Amygdala (tissue), 56 donors: ENCODE measurements at places on chromosomes 7 and 10.

- DNase-seq, result no peak
Observed at GRCh38 chr10:23826421-23826820, 382.5 kb upstream of the KIAA1217 start.

GRCh38 chr7:44262031-44262430, 61.3 kb downstream of the YKT6 start:
- no peak for DNase-seq

DNA sequence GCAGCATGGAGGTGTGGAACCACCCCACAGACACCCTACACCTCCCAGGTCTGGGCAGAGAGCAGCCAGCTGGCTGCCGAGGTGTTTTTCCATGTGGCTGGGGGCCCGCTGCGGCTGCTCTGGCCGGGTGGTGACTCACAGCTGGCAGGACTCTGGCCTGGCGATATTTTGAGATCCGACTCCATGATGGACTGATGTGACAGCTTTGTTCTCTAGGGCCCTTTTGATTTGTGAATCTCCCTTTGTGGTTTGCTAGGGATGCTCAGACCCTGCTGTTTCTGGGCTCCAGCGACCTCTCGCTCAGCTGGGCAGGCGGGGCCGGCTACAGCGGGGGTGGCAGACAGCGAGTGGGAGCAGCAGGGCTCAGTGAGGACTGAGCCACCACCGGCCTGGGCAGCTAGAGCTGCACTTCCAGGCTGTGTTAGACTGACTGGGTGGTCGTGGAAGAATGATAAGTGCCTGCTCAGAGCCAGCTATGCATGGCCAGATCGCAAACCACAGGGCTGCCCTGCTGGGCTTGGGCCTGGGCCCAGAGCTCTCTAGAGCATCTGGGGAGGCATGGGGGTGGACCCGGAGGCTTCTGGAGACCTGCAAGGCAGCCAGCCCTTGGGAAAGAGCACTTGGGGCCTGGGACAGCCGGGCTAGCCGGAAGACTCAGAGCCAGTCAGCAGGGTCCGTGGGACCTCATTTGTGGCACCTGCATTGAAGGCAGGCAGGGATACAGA, 46.2 kb upstream of the GDF10 start:
- no peak for DNase-seq

GRCh38 chr10:132397671-132398565, 918 bp downstream of the PWWP2B start:
- DNase-seq, result no peak

DNA sequence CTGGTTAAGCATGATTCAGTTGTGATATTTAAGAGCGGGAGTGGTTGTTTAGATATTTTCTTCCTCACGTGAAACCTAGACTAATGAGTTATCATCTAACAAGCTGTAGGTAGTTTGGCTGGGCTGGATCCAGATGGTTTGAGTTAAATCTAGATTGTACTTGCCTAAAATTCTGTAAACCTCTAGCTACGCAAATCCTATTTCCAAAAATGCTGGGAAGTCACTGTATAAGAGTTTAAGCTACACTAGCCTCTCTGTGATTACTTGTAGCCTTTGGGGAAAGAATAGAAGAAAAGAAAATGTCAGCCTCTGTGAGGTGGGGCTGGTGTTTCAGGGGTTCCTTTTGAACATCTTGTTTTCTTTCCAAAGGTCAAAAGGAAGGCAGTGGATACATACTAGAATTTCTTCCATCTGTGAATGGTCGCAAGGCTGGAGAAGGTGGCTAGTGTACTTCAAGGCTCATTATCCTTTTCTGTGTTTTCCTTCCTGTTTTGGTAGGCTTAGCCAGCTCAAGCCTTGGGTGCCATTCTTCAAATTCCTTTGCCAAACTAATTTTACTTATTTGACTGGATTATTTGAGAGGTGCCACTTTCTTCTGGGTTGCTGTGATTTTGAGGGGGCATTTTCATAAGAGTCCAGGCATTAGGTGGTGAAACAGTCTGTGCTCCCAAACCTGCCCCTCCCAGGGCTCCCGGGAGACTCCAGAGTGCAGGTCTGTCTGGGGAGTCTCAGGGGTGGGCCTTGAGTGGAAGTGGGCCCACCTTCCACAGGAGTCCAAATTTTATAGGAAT, 5.2 kb upstream of the EN2 start:
- DNase-seq, result no peak

DNA sequence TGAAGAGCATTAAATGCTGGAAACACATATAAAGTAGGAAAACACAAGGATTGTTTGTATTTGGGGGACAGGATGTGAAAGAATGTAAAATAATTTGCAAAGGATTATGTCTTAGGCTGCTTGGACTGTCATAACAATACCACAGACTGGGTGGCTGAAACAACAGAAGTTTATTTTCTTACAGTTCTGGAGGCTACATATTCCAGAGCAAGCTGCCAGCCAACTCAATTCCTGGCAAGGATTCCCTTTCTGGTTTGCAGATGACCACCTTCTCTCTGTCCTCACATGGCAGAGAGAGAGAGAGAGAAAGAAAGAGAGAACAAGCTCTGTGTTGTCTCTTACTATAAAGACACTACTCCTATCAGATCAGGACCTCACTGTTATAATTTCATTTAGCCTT, 8.8 kb upstream of the LAMB4 start:
- no peak for DNase-seq

DNA sequence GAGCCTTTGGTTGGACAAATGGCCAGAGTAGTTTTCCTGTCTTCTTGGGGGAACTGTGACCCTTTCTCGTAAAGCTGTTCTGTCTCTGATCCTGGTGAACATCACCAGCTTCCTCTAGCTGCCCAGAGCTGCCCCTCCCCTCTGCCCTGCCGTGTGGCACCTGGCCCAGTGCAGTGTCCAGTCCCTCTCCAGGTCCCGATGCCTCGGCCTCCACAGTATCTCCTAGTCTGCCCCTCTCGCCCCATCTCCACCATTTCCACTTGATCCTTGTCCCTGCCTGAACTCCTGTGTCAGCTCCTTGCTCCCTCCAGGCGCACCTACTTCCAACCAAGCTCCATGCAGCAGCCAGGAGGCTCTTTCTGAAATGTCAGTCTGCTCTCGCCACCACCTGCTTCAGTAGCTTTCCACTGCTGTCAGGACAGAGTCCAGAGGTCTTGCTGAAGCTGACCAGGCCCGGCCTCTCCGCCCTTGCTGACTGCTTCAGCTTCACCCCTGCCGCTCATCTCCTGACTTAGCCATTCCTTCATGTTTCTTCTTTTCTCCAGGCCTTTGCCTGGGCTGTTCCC, 133.6 kb downstream of the GRK5 start:
- no peak for DNase-seq

- DNase-seq, result no peak
Observed at GRCh38 chr10:17290226-17290625, 62.2 kb downstream of the VIM start.

GRCh38 chr10:125455855-125456254, 227.1 kb downstream of the TEX36 start:
- DNase-seq, result no peak

GRCh38 chr7:15685358-15686294, 857 bp downstream of the MEOX2 start:
- DNase-seq, result no peak

DNA sequence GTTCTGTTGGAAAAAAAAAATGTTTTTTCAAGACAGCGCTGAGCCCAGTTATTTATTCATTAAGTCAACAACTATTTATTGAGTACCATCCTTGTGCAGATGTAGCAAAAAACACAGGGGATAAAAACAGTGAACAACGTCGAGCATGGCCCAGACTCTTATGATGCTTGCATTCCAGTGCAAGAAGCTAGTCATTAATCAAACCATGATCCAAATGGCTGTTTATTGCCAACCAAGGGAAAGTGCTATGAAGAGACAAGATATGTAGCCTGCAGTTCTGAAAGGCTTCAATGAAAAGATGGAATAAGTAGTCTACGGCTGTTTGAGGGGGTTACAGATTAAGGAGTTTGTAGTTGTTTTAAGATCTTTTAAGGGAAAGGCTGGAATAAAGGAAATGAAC, 262.3 kb downstream of the NEBL start:
- DNase-seq, result no peak

DNA sequence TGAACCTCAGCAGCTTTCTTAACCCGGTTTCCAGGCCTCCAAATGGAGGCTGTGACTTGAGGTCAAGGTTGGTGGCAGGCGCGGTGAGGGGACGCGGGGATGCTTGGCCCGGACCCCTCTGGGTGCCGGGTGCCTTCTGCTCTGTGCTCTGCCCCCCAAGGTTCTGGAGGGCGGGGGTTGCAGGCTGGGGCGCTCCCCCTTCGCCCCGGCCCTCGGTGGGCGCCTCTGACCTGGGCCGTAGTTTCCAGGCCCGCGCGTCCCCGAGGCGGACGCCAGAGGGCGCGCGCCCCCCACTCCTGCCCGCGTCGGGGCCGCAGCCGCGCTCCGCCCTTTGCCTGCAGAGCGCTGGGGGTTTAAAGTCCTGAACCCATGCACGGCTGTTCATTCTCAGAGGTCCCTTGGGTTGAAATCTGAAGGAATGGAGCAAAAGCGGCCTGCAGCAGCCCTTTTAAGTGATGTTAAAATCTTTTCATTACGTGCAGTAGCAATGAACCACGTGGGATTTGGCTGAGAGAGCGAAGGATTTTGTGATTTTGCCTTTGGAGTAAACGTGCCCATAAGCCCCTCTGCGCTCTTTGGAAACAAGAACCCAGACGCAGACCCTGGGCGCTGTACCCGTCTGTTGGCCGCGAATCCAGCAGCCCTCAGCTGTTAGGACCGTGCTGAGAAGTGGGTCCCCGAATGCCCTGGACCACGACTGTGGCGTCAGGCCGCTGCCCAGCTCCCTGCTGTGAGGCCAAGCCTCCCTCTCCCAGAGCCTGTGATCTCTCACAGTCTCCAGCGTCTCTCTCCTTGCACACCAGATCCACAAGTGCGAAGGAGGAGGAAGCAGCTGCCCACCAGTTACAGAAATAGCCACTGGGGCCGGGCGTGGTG, 135.0 kb downstream of the ACTR3B start:
- DNase-seq, result no peak

- no peak for DNase-seq
Observed at GRCh38 chr7:55515569-55516279, 56.6 kb downstream of the VOPP1 start.

DNA sequence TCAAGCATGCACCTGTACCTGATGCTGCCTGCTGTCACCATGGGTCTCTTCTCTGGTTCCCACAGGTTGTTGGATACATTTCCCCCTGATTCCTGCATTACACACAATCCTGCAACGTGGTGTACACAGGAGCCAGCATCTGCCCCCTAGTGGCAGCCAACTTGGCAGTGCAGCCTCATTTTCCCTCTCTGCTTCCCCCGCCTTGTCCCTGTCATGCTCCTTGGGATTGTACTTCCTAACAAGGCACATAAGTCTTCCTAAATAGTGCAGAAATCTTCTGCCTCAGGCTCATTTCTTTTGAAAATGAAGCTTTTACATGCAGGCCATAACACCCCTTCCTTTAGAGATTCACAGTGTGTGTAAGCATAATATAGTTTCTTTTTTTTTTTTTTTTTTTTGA, 387.5 kb downstream of the CCSER2 start:
- no peak for DNase-seq

DNA sequence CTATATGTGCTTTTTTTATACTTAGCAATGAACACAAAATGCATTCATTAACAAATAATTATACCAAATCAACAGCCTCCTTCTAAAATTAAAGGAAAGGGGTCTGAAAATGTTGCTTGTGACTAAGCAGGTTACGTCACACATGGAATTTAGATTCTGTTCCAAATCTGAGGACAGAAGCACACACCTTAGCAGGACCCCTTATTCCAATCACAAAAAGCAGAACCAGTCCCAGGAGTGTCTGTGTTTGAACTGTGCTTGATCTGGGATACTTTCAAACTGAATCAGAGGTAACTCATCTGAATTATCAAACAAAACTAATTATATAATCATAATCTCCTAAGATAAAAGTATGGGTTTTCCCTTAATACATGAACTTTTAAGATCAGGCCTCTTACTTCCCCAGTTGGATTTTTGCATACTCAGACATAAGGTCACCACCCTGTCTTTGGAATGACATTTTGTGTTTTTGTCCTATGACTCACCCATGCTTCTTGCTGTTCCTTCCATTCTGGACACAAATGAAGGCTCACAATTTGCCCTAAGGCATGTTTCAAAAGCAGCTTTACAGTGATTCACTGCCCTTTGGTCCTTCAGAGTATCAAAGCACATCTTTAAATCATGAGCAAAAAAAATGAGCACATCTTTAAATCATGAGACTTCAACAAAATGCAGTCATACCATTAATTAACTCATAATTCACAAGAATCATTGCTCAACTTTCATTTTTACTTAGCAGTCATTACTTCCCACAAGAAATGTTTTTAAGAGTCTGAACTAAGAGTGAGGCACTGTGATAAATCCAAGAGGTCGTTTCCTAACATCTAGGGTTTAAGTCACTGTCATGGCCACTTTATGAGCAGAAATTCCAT, 35.5 kb downstream of the SEMA3C start:
- no peak for DNase-seq

DNA sequence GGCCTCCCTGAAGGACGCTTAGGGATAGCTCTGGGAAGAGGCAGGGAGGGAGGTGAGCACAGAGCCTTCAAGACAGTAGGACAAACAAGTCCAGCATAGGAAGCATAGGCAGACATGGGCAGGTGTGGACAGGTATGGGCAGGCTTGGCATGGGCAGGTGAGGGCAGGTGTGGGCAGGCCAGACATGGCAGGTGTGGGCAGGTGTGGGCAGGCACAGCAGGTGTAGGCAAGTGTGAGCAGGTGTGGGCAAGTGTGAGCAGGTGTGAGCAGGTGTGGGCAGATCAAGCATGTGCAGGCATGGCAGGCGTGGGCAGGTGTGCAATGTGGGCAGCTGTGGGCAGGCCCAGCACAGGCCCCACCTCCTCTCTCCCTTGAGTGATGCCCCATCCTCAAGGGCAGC, 148.8 kb upstream of the ZMIZ1 start:
- no peak for DNase-seq

DNA sequence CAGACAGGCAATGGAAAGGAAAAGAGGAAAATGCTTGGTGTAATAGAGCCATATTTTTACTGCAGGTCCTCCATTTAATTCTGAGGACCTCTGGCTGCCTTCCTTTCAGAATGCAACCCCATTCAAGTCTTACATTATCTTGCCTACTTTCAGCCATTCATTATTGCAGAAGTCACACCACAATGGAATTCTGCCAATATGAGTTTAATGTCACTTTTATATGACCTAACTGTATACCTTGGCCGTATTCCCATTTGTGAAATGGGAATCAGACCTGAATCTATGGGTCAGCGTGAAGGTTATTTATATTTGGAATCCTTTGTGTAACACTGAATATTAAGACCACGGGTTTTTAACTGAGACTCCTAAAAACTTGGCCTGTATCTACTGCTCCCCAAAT, 241.7 kb upstream of the AOAH start:
- no peak for DNase-seq

GRCh38 chr10:89980166-89980565, 278.8 kb downstream of the KIF20B start:
- DNase-seq, result no peak

DNA sequence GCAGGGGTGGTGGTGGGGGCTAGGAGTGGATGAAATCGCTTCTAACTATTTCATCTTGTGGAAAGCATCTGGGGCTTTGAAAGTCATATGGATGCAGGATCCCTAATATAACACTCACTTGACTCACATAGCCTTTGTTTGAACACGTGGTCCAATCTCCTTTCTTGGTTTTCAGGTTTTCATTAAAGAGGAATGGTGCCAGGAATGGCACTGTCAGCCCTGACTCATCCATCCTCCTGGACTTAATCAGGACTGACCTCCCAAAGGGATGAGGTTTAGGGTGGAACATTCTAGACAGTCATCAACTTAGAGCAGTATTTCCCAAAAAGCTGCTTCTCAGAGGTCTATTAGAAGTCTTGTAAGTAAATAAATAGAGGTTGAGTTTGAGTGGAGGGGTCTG, 162.0 kb upstream of the PLXNA4 start:
- DNase-seq, result no peak
